ENCODE measurements at places on chromosomes 5 and 9.

- DNase-seq = peak; percentile 60
Observed at GRCh38 chr9:93096131-93096802, at the start of gene CARD19. Gene CARD19 (plus strand): TSS chr9:93096217. CDS start chr9:93096346, 129 bp downstream.

DNA sequence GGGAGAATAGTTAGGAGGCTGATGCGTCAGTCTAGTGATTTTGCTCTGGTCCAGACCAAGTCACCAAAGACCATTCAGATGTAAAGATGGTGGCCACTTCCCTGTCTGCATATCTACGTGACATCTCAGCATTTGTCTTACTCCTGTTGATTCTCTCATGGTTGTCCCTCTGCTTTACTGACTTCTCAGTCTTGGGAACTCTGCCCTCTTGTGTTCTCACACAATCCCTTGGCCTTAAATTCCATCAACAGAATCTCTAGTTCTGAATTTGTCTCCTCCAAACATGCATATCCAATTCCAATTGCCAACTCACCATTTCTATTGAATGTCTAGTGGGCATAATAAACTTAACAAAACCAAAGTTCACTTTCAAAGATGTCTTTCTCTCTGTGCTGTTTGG, 147.8 kb downstream of the SLC24A2 start:
- DNase-seq = no peak

DNA sequence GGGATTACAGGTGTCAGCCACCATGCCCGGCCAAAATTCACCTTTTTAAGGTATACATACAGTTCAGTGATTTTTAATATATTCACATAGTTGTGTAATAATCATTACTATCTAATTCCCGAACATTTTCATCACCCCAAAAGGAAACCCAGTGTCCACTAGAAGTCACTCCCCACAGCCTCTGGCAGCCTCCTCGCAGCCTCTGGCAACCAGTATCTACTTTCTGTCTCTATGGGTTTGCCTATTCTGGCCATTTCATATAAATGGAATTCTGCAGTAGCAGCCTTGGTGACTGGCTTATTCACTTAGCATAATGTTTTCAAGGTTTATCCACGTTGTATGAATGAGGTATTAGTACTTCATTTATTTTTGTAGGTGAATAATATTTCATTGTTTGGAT, 59.0 kb downstream of the UBAP1 start:
- no peak for DNase-seq

- DNase-seq = peak; percentile 51
Observed at GRCh38 chr5:43191740-43192557, at the start of gene NIM1K. Gene NIM1K (plus strand): TSS chr5:43192225. CDS start chr5:43245776, 53,551 bp downstream.

- DNase-seq = no peak
Observed at GRCh38 chr5:67202828-67203227, 6.2 kb upstream of the CD180 start.

- DNase-seq = no peak
Observed at GRCh38 chr5:115733607-115734006, 82.9 kb downstream of the CDO1 start.

Data from hindlimb muscle (tissue), 1 donor.